Stimulated activated CD8-positive, alpha-beta memory T cell treated with anti-CD3 and anti-CD28 coated beads, Interleukin-15, amount 100 ng/mL, for 1 hour (primary cell): ENCODE measurements at places on chromosomes 13 and 19.
A peak's percentile ranks its signal among the peaks of the same experiment; 100 is the strongest.

DNA sequence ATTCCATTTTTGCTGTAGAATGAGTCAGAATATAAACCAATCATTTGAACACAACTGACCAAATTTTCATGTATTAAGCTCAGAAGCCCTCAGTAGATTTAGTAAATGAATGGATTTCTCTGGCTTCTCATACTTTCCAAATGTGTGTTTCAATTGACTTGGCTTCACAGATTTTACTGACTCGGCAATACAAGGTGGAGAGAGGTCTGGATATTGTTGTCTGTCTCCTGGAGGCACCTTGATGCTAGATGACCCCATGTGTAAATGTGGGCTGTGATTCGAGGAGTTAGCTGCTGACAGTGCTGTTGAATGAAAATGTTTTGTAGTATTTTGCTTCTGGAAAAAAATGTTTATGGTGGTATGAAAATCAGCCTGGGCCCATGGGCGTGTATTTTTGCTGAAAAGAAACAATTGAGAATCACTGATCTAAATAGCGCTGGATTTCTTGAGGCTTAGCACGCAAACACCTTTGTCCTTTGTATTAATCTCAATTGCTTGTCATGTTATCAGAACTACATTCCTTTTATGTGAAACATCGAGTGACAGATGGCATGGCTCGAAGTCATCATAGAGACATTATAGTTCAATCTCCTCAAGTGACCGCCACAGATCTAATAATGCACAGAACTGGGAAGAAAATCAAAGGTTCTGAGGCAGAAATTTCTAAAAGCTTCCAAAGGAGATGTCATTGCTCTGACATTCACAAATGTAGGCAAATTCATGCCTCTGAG is 41.2 kb upstream of the UBAC2 start:
- no peak for DNase-seq

DNA sequence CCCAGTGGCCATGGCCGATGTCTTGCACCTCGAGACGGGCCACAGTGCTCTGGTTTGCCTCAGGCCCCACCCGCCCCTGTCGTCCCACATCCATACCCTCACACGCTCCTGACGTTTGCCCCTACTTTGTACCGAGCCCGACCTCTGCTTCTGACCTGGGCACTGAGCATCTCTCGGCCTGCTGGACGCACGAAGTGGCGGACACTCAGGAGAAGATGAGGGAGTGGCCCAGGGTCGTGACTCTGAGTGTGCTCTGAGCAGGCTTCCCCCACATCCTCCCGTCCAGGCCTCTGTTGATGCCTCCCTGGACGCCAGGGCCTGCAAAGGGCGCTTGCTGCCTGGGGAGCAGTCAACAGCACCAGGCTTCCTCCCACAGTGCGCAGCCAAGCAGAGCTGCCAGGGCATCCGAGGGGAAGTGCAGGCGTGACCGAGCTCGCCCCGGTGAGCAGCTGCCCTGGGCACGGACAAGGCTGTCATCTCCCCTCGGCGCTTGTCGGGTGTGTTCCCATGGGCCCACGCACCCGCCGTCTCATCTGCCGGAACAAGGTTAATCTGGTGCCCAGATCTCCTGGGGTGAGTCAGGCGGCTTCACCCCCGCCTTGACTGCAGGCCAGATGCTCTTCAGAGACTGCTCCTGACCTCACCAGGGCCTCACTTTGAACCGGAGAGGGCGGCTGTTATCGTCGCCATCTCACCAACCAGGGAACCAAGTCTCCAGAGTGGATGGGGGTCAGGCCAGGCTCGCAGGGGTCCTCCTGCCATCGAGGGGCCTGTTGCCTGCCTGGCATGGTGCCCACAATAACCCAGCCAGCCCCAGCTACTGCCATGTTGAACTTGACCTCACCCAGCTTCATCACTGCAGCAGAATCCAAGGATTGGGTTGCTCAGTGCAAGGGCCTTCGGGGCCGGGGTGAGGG is 27.2 kb downstream of the COMP start:
- DNase-seq = no peak

- DNase-seq = no peak
These were observed 5.8 kb downstream of the PPFIA3 start for GRCh38 chr19:49125025-49125731.

- DNase-seq = no peak
These were observed 18.0 kb downstream of the ZC3H4 start for GRCh38 chr19:47095476-47096099.

GRCh38 chr13:34161931-34162543 is 344.1 kb downstream of the RFC3 start:
- no peak for DNase-seq

DNA sequence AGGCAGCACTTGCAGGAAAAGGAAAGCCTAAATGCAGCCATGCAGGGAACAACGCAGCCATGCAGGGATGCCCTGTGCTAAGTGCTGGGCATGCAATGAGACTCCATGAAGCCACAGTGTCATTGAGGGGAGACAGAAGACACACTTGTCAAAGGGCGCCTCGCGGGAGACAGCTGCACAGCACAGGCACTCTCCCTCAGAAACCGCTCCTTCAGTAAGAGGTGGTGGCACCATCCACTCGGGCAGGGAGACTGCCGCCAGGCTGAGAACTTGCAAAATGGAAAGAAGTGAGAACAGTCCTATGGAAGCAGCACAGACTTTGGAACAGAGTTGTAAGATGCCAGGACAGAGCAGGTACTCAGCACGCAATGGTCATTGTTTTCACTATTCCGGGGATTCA is 51.1 kb downstream of the GGACT start:
- no peak for DNase-seq

DNA sequence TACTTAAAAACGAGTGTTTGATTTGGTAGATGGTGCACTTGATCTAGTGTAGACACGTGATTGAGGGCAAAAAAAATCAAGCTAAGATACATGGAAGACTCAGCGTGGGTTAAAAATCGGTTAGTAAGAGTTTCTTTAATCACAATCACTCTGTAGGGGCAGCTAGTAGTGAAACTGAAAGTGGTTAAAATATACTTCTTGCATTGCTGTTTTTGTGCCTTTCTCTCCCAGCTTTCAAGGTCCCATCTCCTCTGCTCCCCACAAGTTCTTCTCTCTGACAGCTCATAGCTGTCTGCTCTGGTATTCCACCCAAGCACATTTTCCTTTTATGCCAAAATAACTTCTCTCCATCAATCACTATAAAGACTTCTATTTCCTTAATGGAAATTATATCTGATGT is 1089.7 kb downstream of the EFNB2 start:
- DNase-seq = no peak

DNA sequence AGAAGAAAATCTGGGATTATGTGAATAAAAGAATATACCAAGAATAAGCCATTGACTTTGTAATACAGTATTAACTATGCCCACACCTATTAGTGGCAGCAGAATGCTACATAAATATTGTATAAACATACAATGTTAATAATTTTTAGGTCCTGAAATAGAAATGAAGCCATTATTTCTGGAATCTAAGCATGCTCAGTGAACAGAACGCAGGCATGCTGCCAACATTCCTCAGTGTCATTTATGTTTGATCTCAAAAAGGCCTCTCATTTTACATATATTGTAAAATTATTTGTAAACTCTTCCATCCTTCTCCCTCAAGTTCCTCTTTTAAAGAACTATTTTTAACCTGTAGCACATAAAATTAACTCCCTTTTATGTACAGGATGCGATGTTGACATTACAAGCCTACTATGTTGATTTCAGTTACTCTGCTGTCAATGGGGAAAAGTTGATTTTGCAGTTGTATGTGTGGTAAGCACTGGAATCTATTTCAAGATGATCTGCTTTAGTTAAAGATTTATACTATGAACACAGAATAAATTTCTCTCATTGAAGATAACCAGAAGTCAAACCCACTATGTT is 118.8 kb downstream of the VWA8 start:
- DNase-seq = no peak

GRCh38 chr13:41054212-41054877 is 7.0 kb upstream of the WBP4 start:
- peak; percentile 8 for DNase-seq

GRCh38 chr13:98429977-98430736 is 146.8 kb downstream of the STK24 start:
- DNase-seq = no peak

DNA sequence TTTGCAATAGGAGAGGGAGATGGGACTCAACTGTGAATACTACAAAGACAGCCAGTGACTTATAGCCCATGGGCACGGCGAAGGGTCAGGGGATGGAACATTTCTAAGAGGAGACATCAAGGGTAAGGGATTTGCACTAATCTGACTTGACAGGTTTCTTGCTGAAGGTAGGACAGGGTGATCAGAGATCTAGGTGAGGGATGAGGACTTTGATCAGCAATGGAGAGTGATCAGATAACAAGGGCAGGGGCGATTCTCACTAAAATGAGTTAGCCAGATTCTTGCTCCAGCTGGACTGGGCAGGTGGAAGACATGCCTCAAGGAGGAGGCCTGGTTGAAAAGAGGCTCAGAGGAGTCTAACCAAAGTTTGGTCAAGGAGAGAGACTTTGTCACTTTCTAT is 209.2 kb downstream of the SLC7A1 start:
- no peak for DNase-seq

DNA sequence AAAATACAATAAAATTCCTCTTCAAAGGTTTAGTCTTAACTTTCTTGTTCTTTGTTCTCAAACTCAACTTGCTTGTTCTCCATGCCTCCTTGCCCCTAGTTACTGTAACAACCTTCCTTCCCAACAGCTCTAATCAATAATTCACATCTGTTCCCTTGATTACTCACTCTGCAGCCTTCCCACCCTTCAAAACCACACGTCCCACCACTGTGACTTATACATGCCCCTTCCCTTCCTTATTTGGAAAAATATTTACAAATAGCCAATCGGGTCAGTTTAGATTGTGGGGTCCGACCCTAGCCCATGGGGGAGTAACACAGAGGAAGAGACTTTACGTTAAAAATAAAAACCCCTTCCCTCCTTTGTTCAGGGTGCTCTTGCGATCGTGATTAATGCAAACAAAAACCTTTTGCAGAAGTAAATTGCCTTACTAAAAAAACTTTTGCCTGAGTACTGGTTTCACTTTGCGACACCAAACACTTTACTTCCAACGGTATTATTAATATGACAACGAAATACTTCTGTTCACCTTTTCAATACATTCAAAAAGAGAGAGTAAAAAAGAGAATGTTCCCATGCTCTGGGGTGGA is 512 bp upstream of the ZNF93 start:
- no peak for DNase-seq

GRCh38 chr13:19586904-19587634 is 25.7 kb upstream of the TPTE2 start:
- DNase-seq = peak; percentile 49

DNA sequence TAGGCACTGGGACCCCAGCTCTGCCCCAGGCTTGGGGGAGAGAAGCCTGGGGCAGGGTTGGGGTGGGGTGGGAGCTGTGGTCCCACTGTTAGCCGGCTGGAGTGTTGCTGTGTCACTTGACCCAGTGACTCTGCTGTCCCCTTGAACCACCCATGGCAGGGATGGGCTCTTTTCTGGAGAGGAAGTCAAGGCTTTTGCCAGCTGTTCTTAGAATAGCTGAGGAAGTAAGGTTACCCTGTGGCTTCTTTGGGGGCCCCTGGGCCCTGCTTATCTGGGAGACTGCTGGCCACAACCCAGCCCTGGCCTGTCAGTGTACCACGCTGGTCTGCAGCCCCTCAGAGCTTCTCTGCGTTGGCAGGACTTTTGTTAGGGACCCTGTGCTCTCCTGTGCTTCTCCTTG is 9.1 kb downstream of the PNPLA6 start:
- no peak for DNase-seq

GRCh38 chr13:36418022-36418805 is 14.1 kb upstream of the CCNA1 start:
- DNase-seq = no peak

- DNase-seq = no peak
These were observed 1.0 kb downstream of the FSTL3 start for GRCh38 chr19:677201-677600.

- DNase-seq = no peak
These were observed 265.9 kb downstream of the TBC1D4 start for GRCh38 chr13:75216038-75216437.

DNA sequence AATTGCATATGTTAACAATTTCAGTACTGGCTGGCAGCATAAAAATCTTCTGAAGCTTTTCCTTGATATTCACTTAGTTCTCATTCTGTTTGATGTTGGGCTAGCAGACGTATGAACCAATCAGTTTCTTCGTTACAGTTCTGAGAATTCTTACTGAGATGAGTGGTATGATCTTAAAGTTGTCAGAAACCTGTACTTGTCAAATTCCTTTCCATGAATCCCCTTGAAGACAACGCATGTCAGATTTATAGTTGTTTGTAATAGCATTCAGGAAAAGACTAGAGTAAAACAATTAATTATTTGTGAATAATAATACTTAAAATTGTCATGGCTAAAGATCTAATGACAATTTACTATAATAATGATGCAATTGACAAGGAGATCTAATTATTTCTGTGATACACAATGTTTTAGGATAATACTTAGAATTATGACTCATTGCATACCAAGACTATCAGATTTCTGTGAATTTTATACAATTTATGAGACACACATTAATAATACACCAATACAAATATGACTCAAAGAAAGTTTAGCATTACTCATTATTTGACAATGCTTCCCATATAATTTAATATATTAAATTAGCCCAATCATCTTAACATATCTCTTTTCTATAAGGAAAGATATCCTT is 447.2 kb downstream of the RFC3 start:
- no peak for DNase-seq

GRCh38 chr19:8113017-8113416 is 36.4 kb downstream of the FBN3 start:
- no peak for DNase-seq

- DNase-seq = no peak
These were observed 347.8 kb downstream of the ZNF536 start for GRCh38 chr19:30719999-30720345.

GRCh38 chr19:870963-871401 is 11.5 kb downstream of the CFD start:
- no peak for DNase-seq

DNA sequence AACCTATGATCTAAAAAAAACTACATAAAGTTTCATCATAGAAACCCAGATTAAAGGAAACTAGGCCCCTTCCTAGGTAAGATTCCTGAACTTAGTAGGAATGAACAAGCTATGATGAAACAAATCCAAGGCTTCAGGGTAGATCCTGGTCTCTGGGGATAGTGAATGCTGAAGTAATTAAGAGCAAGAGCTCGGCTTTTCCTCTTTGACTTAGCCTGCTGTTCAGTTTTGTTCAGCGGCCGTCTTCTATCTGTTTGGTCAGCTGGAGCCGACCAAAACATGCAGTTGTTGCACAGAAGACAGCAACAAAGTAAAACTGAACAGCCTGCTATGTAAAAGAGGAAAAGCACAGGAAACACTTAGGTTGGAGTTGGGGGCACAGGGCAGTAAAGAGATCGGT is 44.1 kb upstream of the RFXAP start:
- no peak for DNase-seq
